ENCODE measurements at places on chromosomes 13 and 19. TPM values are rescaled to one million over a fixed set of nuclear protein-coding genes. Genes with fewer than 3 reads are reported as not detected.

DNA sequence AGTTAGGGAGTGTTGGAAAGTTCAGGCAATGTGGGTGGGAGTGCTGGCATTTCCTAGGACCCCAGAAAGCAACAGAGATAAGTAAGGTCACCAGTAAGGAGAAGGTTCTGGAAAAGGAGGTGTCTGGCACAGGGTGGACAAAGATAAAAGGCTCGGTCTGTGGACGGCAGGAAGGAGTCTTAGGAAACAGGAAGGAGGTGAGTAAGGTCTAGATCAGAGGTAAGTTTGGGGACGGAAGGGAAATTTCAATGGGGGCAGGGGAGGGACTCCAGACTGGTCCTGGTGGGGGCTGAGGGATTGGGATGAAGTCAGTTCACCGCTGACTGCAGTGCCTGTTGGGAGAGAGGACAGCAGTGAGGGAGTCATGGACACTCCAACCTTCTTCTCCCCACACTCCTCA is 7.8 kb upstream of the OPA3 start:
- DNase-seq = no peak

DNA sequence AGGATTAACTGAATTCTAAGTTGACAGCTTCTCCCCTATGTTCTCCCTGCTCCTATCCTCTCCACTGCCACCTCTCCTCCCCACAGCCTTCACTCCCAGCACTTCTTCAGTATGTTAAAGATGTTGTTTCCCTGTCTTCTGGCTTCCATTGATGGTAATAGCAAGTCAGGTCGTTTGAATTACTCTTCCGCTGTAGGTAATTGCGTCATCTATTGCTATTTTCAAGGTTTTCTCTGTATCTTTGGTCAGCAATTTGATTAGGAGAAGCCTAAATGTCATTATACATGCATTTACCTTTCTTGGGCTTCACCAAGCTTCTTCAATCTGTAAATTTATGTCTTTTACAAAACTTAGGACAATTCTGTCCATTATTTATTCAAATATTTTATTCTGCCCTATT is 377.3 kb upstream of the KLF12 start:
- no peak for DNase-seq

- DNase-seq = no peak
Observed at GRCh38 chr19:57321116-57321515, 844 bp downstream of the ZNF543 start.

DNA sequence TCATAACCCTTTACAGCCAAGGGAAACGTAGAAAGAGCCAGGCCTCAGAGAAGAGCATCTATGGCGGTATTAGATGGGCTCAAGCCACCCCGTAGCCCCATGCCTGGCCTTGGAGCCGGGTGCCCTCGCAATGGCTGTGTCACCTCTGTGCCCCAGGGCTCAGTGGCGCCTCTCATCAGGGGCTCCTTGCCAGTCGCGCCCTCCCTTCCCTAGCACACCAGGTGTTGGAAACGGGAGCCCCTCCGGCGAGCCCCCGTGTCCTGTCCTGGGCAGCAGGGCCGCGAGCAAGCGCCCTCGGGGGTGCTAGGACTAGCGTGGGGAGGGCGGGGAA is 453 bp downstream of the ZNF256 start:
- DNase-seq = no peak

GRCh38 chr13:33686772-33687480 is 131.0 kb upstream of the RFC3 start:
- DNase-seq = no peak

- no peak for DNase-seq
Observed at GRCh38 chr13:49739498-49740187, 48.4 kb upstream of the EBPL start.

- no peak for DNase-seq
Observed at GRCh38 chr19:45090034-45090433, 2.9 kb upstream of the PPP1R37 start.

DNA sequence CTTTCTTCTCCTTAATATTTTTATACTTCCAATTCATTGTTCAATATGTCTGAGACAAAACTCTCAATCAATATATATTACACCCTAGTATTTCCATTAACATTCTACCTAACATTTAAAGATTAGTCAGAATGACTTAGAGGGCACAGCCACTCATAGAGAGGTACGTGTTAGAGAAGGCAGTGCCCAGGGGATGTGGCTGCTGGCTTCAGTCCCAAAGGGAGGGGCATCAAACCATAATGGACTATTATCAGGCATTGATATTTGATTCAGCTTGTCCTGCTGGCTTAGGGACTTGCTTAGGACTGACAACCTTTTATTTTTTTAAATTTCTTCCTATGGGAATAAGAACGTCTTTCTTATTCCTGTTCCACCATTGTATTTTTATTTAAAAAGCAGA is 1392.0 kb upstream of the ATXN8OS start:
- no peak for DNase-seq

DNA sequence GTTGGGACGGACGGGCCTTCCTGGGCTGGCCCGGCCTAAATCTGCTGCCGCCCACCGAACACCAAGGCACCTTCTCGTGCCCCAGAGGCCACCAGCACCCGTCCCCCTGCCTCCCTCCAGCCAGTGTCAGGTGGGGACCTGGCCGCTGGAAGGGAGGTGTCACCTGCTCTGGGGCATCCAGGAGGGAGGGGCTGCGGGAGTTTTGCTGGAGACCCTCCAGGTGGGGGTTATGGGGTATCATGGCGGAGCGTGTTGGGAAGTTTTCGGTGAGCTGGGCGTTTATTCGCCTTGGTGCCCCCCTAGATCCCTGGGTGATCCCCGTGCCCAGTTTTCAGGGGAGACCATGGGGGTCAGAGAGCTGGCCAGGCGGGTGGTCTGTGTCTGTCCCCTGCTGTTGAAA is 9.7 kb downstream of the CSNK1G2 start:
- DNase-seq = no peak

DNA sequence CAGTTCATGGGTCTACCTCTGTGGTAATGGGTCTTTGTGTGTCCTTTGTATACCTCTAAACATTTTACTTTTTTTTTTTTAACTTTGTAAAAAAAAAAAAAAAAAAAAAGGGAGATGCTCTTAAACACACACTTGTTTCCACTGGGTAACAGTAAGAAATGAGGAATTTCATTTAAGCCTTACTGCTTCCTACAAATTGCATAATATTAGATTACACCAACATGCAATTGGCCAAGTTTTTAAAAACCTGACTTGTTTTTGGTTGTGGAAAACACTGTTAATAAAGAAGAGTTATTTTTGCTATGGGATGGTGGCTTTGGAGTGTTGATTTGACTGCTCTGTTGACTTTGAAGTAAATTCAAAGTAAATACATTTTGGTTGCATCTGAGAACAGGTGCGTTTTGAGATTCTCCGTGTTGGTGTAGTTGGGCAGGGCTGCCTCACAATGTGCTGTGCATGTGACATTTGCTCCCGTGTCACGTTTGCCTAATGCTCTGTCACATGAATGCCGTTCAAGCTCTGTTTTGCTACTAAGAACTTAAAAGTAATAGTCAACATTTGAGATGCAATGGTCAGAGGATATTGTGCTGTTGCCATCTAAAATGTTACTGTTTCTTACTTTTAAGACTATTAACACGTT is 202.4 kb downstream of the LMO7 start:
- DNase-seq = no peak

DNA sequence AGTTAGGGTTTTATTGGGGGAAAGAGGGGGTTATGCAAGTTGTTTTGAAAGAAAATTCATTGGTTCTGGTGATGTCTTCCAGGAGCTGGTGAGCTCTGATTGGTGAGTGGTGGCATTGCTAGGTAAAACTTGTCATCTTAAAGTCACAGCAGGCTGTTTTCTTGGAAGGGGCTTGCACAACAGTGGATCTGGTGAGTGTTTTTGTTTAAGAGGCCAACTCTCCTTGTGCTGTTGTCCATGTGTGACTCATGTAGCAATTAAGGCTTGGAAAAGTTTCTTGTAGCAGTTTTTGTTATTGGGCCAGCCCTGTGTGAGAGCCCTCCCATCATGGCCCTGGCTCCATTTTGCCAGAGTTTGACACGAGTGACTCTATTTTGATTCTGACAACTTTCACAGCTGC is 109.4 kb downstream of the RFC3 start:
- DNase-seq = no peak

GRCh38 chr19:50906217-50906616 is 5.0 kb downstream of the KLK4 start:
- no peak for DNase-seq

- no peak for DNase-seq
Observed at GRCh38 chr19:6412061-6412446, 12.6 kb downstream of the KHSRP start.

DNA sequence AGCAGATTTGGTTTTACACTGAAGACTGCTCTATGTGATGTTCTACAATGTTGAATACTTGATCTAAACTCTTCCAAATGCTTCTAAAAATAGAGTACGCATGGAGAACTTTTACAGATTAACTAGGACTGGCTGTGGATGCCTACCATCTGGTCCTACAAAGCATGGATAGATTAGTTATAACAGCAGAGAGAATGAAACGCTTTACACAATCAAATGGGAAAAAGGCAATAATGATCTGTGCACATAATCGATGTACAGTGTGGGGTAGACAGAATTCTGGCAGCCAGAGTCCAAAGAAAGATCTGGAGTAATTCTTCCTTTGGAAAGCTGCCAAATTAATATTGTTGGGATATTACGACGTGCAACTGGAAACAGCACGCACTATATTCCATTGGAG is 1885.5 kb upstream of the PRR20A start:
- no peak for DNase-seq

GRCh38 chr19:38786572-38787265 is 2.3 kb upstream of the LGALS7B start:
- DNase-seq = no peak

DNA sequence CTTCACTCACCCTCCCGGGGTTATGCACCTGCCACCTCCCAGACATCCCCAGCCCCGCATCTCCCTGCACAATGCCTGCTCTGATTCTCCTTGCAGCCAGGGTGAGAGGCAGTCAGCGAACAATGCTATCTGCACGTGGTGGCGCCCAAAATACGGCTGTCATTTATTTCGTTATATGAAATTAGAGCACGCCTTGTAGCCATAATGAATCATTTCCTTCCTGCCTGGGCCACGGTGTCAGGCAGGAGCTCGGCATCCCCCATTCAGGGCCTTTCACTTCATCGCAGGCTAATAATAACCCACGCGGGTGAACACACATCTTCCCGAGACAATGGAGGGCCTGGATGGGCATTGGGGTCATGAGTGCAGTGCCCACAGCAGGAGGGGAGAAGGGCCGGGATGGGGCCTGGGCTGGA is 143.8 kb upstream of the ZNF507 start:
- DNase-seq = no peak

DNA sequence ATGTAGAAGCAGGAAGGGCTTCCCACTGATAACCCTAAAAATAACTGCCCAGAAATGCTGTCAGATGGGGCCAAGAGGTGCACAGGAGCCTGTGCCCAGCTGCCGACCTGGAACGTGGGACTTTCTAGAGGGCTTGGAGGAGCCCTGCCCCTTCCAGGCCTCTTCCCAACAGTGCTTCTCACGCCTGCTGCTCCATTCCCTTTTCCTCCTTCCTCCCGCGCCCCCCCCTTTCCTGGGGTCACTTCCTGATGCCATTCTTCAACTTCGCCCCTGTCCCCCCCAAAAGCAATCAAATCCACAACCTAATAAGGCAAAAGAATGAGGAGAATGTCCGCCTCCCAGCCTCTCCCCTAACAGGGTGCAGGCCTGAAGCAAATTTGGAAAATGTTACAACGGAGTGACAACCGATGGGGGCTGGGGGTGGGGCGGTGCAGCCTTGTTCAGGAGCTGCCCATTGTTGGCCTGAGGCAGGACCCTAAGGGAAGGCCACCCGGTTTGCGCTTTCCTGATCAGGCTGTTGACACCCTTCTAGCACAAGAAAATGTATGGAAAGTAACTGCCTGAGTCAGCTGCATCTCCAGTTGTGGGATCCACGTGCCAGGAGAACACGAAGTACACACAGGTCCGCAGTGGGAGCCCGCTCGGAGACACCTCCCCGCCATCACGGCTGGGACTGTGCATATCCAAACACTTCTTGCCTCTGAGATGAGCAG is 18.7 kb downstream of the ACTN4 start:
- DNase-seq = peak; percentile 66

DNA sequence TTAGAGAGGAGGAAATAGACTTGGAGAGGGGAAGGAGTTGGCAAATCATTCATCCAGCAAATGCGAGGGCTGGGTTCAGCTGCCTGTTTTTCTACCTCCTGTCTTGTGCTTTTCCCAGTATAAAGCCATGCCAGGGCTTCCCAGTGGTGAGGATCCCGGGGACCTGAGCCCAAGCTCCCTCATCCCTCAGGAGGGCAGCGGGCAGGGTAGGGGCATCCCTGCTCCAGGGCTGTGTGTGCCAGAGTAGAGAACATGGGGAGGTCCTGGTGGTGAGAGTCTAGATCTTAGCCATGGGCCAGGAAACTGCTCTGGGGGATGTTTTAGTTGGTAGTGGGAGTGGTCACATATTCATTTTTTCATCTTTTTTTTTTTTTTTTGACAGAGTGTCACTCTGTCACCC is 43.6 kb downstream of the GPR12 start:
- DNase-seq = no peak

DNA sequence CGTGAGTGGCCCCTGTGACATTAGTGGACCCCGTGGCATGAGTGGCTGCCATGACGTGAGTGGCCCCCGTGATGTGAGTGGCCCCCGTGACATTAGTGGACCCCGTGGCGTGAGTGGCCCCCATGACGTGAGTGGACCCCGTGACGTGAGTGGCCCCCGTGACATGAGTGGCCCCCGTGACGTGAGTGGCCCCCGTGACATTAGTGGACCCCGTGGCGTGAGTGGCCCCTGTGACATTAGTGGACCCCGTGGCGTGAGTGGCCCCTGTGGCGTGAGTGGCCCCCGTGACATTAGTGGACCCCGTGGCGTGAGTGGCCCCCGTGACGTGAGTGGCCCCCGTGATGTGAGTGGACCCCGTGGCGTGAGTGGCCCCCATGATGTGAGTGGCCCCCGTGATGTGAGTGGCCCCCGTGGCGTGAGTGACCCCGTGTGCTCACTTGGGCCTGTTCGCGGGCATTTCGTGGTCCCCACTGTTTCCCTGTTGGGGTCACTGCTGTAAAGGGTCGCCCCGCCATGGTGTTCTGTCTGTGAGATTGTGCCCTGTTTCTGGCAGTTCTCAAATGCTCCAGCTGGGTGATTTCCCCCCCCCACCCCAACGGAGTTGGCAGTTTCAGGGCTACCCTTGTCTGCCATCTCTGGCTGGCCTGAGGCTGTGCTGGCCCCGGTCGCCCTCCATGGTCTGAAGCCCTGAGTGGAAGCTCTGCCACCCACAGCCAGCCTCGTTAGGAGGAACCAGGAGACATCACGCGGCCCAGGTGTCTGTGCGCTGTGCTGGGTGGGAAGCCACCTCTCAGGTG is 64.2 kb downstream of the MCF2L start:
- DNase-seq = no peak

DNA sequence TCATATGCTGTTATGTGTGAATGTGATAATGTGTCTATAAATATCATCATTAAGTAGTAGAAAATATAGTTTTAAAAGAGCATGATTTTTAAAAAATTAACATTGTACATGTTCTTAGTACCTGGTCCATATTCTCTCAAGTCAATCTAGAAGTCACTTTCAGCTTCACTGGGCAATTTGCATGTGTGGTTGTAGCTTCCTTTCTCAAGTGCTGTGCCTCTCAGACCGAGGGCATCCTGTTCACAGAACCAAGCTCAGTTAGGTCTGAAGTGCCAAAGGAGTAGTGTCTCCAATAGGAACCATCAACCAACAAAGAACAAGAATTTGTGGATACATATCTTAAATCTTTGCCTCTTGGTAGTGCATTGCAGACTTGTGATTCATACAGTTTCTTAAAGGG is 541.8 kb upstream of the SLC10A2 start:
- DNase-seq = no peak

GRCh38 chr13:113540523-113540922 is 44.0 kb upstream of the TFDP1 start:
- DNase-seq = no peak

GRIN2D gene
- 0.12 TPM for total RNA-seq

HS6ST3 gene
- total RNA-seq = 0.46 TPM

EHD2 gene
- 137 TPM for total RNA-seq

TUBA3C gene
- not detected for total RNA-seq

KLK3 gene
- not detected for total RNA-seq

BICRA gene
- 16.4 TPM for total RNA-seq
